HEK293T (cell line): ENCODE measurements at places on chromosomes 7 and 10.

- DNase-seq = no peak
Measured at GRCh38 chr10:109593682-109594081, 329.6 kb downstream of the XPNPEP1 start.

DNA sequence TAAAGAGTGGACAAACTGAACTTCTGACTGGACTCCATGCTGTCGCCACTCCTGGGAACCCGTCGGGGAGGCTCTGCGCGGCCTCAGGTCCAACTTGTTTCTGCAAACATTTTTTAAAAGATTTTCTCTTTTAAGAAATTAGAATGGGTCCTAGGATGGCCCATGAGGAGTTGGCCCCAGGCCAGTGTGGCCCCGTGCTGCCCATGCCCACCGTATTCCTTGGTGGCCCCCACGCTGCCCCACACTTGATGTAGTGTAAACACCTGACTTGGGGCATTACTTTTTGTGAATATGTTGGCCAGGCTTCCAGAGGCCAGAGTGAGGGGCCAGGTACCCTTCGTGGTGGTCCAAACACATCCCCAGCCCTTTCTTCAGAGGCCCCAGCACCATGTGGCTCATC is 19.3 kb downstream of the ZNF316 start:
- DNase-seq = no peak

DNA sequence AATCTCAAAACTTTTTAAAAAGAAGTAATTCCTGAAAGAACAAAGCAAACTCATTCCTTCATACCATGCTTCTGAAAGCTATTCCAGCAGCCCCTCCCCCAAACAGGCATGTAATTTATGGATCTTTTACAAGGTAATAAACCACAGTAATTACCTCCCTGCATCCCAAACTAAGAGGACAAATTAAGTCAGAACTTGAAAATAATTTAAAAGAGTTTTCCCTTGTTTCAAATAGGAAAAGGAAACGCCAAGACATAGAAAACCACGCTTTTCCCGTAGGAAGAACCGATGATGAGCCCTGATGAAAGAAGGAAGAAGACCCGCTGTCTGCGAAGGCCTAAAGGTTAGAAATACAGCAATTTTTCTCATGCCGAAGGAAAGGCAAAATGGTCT is 8.9 kb downstream of the HOXA4 start:
- no peak for DNase-seq

- DNase-seq = no peak
Measured at GRCh38 chr7:144407266-144407931, 3.9 kb upstream of the NOBOX start.

GRCh38 chr10:84550756-84551436 is 222.5 kb downstream of the CCSER2 start:
- no peak for DNase-seq

- no peak for DNase-seq
Measured at GRCh38 chr10:71349406-71349805, 30.3 kb downstream of the SLC29A3 start.

DNA sequence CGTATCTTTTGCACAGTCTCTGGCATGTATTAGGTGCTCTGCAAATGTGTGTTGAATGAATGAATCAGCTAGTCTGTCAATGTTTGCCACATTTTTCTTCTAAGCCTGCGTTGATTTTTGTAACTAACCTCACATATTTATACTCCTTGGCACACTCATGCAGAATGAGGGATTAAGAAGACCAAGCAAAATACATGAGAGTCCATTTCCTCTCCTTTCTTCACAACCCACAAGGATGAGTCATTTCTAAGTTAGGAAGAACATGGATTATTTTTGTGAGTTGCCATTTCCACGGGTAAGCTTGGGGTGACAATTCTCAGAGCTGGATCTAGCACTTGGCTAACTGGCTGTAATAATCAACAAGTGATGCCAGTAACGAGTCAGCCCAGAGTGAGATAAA is 158.8 kb downstream of the TWIST1 start:
- no peak for DNase-seq
